ENCODE measurements at places on chromosomes 1 and 21.

- DNase-seq = no peak
These were observed 64.1 kb downstream of the ACTL8 start for GRCh38 chr1:17819129-17819802.

GRCh38 chr1:29052100-29052499 lies 71.6 kb downstream of the TMEM200B start:
- DNase-seq = no peak

GRCh38 chr1:160726498-160727315 lies 12.3 kb upstream of the SLAMF7 start:
- DNase-seq = peak; percentile 32

DNA sequence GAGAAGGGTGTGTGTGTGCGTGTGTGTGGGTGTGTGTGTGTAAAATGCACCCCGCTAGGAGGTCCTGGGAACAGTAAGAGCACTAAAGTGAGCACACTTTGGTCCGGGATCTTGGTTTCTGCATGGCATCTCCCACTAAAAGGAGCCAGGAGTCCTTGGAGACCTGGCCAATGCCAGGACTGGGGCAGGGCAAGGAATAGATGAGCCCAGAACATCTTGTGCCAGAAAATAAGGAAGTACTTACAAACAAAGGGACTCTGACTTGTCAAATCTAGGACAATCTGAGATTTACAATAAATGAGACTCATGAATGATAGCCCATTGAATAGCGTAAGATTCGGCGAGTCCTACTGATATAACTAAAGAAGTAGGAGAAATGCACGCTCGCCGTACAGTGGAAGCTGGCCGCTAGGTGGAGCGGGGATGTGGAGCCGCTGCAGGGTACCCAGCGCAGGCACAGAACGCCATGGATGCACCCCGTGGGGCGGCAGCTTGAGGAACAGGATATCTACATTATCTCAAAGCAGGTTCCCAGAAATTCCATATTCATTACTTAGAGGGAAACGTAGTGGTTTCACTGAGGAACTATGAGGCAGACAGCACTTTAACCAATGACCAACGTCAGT lies 7.1 kb downstream of the SLC37A1 start:
- no peak for DNase-seq

DNA sequence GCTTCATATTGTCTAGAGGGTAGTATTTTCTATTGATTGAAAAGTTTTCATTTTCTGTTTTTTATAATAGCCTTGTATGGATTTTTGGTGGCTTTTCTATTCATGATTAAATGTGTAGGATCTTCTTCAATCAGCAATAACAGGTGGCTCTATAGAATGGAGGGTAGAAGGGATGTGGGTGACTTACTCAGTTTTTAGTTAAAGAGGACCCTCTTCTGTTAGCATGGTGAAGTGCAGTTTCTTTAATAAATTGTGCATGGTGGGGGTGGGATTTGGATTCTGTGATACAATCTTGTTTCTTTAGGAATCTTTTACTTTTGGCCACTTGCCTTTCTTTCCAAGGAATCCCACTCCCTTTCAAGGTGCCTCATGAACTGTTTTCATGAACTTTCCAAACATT lies 64.7 kb downstream of the SLC35A3 start:
- no peak for DNase-seq

GRCh38 chr1:43135857-43136781 lies 36.0 kb downstream of the EBNA1BP2 start:
- no peak for DNase-seq

GRCh38 chr1:113390871-113391648 lies 745 bp downstream of the MAGI3 start:
- DNase-seq = peak; percentile 27

- peak; percentile 13 for DNase-seq
These were observed 323.1 kb upstream of the FAM78B start for GRCh38 chr1:166489670-166490436.

- DNase-seq = no peak
These were observed 164.4 kb downstream of the SDCCAG8 start for GRCh38 chr1:243420016-243420945.

- DNase-seq = no peak
These were observed 113.4 kb downstream of the GRIK3 start for GRCh38 chr1:36920801-36921405.

DNA sequence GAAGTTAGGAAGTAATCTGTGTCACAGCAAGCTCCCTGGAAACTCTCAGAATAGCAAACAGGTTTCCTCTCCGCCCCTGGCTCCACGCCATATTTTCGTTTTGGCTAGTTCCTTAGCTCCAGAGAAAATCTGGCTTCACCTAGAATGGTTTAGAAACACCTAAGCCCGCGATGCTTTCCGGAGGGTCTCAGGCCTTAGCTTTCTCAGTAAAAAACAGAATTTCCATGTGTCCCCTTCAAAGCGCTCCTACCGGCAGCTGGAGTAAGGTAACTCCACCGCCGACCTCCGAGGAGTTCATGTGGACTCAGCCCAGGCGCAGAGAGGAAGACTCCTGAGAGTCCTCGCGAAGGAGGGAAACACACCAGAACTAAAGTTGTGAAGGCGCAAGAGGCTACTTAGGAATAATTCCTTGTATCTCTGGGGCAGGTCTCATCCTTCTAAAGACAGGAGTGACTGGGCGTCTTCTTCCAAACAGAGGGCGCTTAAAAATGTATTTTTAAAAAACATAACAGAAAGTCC lies 406 bp downstream of the KIAA0040 start:
- no peak for DNase-seq

GRCh38 chr1:24643363-24644099 lies 429 bp downstream of the SRRM1 start:
- DNase-seq = peak; percentile 33

DNA sequence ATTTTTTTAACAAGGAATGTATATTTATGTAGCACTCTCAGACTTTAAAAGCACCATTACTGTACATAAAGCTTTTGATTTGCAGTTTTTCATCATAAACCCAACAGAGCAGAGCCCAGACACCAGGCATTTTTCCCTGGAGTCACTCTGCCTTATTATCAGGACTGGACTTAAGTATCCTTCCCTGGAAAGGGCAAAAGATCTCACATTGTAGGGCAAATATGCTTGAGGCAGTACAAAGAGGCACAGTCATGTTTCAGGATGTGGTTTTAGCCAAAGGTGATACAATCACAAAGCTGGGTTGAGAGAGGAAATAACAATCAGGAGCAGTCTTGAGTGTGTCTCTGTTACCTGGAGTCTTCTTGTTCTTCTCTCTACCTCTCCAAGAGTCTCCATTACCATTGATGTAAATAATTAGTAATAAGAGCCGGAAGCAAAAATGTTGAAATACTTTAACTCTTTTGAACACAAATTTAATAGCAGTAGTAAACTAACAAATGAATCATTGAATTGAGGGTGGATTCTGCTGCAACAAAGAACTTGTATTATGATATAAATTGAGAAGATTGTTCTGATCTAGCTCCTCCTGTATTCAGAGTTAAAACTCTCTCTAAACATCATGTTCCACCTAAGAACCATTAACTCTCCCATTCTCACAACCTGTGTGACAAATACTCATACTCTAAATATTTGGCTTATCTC lies 160.5 kb downstream of the LTN1 start:
- no peak for DNase-seq

DNA sequence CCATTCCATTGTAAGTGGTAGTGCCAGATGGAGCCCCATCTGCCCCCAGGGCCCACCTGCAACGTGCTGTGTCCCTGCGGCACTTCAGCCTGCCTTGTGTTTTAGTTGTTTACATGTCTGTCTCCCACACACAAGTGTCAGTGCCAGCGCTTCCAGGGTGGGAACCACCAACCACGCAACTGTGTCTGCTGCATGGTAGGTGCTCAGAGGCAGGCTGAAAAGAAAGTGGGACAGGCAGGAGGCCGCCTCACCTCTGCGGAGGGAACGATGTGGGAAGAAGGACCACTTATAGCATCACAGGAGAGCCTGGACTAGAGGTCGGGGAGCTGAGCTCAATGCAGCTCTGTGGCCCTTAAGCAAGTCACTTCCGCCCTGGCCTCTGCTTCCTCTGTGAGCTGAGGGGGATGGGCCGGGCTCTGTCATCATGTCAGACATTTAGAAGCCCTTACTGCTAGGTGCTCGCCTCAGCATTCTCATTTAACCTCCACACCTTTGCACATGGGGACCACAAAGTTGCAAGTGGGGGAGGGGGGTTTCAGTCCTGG lies 17.9 kb downstream of the SLC9A1 start:
- DNase-seq = peak; percentile 40

GRCh38 chr1:66506991-66507390 lies 27.0 kb upstream of the SGIP1 start:
- no peak for DNase-seq

- DNase-seq = no peak
These were observed 293.3 kb downstream of the SDCCAG8 start for GRCh38 chr1:243549108-243549507.

- no peak for DNase-seq
These were observed 6.7 kb upstream of the EPHA8 start for GRCh38 chr1:22556391-22557104.

DNA sequence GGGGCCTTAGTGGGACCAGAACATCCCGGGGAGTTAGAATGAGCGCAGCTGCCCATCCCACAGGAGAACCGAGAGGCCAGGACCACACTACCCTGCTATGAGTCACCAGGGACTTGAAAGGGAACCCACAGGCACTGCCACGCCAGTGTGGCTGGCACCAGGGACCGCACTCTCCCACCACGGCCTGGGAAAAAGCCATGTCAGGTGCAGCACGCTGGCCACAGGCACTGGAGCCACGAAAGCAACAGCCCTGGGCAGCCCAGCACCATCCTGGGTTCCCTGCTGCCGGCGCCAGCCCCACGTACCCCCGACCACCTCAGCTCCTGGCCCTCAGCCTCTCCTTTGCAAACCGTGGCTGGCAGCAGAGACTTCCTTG lies 14.1 kb upstream of the TMEM240 start:
- no peak for DNase-seq

GRCh38 chr1:205812271-205812877 lies 624 bp downstream of the SLC41A1 start:
- DNase-seq = no peak

DNA sequence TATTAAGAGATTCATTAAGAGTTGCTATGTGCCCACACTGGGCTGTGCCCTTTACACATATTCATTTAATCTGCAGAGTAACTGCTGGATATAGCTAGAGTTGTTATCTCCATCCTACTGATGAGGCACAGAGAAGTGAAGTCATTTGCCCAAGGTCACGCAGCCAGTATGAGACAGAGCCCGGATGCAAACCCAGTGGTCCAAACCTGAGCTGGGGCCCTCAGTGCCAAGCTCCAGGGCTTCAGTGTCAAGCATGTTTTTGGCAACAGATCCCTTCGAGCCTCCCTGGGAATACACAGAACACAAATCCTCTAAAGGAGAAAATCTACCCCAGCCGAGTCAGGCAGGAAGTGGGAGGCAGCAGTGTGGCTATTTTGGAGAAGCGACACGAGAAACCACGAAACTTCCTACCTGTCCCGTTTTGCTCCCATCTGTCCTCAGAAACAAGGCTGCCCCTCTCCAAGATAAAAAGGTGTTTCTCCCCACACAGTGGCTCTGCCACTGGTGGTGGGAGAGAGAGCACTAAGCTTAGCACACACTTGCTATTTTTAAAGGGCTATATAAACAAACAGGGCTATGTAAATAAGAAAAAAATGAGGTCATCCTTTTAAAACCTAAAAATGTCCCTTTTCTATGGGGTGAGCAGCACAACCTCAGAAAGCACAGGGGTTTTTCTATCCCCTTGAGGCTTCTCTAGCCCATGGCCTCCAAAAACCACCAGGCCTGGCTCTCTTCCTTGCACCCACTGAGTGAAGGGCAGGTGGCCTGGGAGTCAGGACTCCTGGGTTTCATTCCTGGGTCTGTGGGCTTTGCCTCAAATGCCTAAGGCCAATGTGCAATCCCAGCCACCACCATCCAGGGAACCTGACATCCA lies 138.6 kb upstream of the EDN2 start:
- no peak for DNase-seq

DNA sequence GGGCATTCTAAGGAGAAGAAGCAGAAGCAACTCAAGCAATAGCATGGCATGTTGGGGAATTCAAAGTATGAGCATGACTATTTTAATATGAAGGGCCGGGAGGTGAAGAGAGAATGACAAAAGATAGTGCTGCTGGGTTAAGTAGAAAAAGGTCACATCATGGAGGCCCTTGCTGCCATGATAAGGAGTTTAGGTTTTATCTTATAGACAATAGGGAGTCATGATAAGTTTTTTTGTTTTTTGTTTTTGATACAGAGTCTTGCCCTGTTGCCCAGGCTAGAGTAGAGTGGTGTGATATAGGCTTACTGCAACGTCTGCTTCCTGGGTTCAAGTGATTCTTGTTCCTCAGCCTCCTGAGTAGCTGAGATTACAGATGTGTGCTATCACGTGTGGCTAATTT lies 3.1 kb downstream of the BNIPL start:
- no peak for DNase-seq

GRCh38 chr1:9542430-9542829 lies 3.2 kb downstream of the SLC25A33 start:
- no peak for DNase-seq

GRCh38 chr1:242004751-242005495 lies 6.0 kb upstream of the MAP1LC3C start:
- no peak for DNase-seq

- DNase-seq = no peak
These were observed 220.2 kb downstream of the TGFB2 start for GRCh38 chr1:218565377-218565776.

DNA sequence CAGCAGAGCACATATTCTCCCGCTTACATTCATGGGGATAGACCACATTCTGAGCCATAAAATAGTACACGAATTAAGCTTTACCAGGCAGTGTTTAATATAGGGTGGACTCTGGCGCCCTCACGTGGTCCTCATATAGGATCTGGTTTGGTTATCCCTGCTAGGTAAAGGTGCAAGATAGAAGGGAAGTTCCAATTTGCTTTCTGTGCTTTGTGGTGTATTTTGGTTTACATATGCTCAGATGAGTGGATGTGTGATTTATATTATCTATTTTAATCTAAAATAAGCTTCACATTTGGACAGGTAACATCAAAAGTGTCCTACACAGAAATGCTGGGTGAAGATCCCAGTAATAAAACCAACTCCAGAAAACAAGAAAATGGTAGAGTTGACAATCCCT lies 3.6 kb downstream of the CR1 start:
- DNase-seq = peak; percentile 47

DNA sequence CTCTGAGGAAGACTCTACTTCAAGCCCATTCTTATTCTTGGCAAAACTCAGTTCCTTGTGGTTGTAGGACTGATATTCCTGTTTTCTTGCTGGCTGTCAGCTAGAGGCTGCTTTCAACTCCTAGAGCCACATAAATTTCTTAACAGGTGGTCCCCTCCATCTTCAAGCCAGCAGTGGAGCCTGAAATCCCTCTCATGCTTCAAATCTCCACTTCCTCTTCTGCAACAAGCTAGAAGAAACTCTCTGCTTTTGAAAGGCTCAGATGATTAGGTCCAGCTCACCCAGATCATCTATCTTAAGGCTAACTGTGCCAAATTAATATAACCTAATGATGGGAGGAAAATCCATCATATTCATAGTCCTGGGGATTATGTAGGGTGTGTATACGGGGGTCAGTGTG lies 43.2 kb upstream of the CD34 start:
- DNase-seq = no peak

DNA sequence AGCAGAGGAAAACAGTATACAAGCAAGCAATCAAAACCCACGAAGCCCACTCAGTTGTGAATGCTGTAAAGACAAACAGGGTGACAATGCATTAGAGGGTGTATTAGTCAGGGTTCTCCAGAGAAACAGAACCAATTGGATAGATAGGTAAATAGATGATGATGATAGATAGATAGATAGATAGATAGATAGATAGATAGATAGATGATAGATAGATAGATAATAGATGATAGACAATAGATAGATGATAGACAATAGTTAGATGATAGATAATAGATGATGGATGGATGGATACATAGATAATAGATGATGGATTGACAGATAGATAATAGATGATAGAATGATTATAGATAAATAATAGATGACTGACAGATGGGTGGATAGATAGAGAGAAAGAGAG lies 48.3 kb downstream of the LRRC38 start:
- no peak for DNase-seq

- DNase-seq = no peak
These were observed 57.1 kb upstream of the C1orf87 start for GRCh38 chr1:60130703-60131102.
